G401 (cell line): ENCODE measurements at places on chromosomes 4 and X.

GRCh38 chr4:126386512-126386911, 1071.8 kb downstream of the FAT4 start:
- no peak for DNase-seq

DNA sequence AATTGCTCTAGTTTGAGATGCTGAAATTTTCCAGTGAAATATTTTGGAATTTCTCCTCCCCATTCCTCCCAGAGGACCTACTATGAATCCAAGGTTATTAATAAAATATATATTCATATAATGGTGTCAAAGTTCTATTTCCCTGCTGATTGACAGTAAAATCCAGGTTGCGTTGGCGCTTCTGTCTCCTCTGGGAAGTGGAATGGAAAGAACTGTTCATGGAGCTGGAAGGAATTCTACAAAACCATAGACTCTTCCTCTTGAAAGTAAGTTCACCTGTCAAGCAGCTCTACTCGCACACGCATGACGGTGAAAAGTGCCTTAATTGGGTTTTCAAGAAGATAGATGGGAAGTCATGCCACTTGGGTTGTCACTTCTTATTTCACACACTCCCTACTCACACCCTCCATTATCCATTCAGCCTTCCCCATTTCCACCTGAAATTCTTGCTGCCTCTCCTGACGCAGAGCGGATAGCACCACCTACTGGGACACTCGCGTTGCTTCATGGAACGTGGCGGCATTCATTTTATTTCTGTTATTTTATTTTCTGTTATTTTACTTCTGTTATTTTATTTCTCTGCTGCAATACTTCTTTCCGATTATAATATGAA, 351.6 kb downstream of the NLGN4X start:
- DNase-seq: no peak

GRCh38 chr4:145153181-145153903, 27.0 kb downstream of the OTUD4 start:
- DNase-seq: no peak

GRCh38 chr4:107854356-107855022, 29.8 kb downstream of the SGMS2 start:
- DNase-seq: no peak

GRCh38 chr4:117376692-117377091, 291.3 kb upstream of the TRAM1L1 start:
- DNase-seq: no peak
